ENCODE measurements at places on chromosomes 5 and 9.

DNA sequence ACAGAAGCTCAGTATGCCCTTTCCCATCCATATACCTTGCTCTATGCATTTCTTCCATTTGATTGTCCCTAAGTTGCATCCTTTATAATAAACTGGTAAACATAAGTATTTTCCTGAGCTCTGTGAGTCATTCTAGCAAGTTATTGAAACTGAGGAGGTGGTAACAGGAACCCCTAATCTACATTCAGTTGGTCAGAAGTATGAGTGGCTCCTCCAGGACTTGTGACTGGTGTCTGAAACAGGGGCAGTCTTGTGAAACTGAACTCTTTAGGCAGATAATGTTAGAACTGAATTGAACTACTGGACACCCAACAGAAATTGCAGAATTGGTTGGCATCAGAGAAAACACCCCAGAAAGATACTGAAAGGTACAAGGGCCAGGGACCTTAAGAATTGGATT lies 133.1 kb upstream of the POU5F2 start:
- no peak for DNase-seq

DNA sequence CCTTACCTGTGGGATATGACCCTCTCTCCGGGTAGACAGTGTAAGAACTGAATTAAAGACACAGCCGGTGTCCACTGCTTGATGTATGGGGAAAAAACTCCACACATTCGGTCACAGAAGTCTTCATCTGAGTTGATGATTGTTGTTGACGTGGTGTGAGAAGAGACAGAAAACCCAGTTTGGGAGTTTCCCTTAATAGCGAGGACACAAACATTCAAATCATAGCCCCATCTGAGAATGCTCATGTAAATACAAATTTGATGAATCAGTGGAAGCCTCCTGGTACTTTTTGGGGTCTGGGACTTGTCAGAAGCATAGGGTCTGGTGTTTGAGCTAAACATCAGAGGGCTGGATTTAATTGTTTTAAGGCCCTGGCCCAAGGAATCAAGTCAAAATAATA lies 11.0 kb downstream of the HAVCR1 start:
- DNase-seq = no peak

- DNase-seq = no peak
Measured at GRCh38 chr9:127168756-127169574, 46.5 kb upstream of the ANGPTL2 start.

GRCh38 chr5:31811210-31811609 lies 172.3 kb downstream of the PDZD2 start:
- no peak for DNase-seq

DNA sequence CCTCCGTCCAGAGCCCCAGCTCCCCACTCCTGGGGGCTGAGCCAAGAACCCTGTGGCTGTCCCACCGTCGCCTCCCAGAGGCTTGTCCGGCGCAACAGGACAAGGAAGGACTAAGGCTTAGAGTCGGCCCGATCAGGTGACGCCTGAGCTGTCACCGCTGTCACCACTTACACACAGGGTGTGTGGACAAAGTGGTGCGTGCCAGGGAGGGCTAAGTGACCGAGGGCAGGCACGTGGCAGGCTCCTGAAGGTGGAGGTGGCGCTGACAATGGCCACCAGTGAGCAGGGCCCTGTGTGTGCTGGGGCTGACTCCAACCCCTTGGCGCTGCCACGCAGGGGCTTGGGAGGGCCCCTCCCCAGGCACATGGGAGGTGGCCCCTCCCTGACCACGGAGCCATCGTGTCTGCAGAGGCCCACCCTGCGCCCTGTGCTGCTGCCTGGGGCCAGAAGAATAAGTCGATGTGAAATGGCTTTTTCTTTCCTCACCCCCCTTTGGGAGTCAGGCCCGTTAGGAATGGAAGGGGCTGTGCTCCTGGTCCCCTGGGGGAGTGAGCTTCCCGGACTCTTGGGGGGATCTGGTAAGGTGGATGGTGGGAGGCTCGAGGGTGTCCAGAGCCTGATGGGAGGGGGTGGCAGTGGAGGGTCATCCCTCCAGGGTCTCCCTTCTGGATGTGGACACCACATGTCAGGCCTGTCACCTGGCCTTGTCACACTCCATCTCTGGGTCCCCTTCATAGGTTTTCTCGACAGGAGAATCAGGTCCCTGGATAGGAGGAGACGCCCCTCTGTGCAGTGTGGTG lies 2.6 kb upstream of the GPSM1 start:
- no peak for DNase-seq

GRCh38 chr5:176597417-176598389 lies 12.3 kb downstream of the GPRIN1 start:
- no peak for DNase-seq

- DNase-seq = no peak
Measured at GRCh38 chr5:178483620-178484019, 106.6 kb downstream of the COL23A1 start.

DNA sequence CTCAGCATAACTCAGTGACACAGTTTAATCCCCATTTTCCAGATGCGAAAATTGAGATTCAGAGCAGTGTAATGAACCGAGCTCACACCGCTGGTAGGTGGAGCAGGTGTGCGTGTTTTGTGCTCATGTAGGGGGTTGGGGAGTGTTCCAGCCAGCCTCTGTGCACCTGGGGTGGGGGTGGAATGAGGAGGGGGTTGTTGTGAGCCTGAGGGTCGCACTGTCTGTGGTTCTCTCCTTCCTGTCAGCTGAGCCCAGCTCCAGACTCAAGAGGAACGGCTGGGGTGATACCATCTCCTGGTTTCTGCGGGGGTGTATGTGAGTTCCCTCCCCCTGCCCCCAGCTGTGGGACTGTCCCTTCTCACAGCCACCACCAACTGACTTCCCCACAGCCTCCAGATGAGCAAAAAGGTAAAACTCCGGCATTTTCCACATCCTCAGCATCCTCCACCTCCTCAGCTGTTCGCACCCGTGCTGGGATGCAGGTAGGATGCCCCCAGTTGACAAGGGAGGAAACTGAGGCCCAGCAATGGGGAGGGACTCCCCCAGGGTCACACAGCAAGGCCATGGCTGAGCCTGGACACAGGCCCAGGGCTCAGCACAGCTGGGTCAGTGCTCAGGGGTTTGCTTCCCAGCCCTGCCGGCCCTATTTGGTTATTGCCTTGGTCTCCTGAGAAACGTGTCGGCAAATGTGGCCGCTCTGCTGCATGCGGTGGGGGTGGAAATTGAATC lies 2.1 kb downstream of the SH2D3C start:
- DNase-seq = no peak

DNA sequence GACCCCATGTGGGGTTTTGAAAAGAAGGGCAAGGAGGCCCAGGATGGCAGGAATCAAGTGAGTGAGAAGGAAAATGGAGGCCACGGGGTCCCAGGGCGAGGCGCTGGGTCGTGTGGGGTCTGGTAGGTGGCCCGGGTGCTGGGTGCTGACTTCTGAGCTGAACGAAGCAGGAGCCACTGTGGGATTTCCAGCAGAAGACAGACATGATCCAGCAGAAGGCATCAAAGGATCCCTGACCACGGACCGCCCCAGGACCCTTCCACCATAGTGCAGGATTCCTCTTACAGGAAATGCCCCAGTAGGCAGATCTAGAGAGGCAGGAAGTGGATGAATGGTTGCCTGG lies 106.7 kb downstream of the ADAMTS2 start:
- DNase-seq = no peak

Measured in NCI-H2081 treated with DMSO at 0.1 percent for 48 hours (cell line).